ENCODE measurements at places on chromosomes 2 and 18. TPM values are rescaled to one million over a fixed set of nuclear protein-coding genes. Genes with fewer than 3 reads are reported as not detected.
A peak's percentile ranks its signal among the peaks of the same experiment; 100 is the strongest.

DNA sequence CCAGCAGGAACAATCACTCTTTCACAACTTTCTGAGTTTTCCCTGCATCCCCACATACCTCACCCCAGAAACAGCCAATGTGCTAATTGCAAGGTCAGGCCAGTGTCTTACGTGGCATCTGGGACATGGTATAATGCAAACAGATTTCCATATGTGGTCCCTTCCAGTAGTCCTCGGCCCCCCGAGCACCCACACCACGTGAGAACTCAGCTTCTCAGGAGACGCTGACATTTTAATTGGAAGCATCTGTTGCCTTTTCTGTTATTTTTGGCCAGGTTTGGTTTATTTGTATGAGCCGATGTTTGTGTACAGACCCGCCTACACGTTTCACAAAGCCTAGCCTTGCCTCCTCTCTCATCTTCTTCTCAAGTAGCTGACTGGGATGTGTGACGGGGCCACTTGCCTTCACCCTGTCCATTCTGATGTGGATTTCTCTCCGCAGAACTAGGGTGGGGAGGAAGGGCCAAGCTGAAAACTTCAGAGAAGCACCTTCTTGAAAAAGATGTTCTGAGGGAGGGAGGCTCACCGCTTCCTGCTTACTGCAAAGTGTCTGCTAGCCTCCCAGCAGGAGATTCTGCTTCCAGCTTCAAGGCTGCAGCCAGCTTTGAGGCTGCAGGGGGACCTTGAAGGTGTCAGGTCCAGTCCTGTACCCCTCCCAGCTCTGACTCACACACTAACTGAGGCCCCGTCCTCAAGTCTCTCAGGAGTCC is 109.6 kb upstream of the SLC14A2 start:
- DNase-seq, result no peak

- no peak for DNase-seq
These were observed 137.7 kb downstream of the TANC1 start for GRCh38 chr2:159106109-159106508.

GRCh38 chr2:235004329-235004903 is 52.6 kb downstream of the SH3BP4 start:
- DNase-seq, result no peak

- DNase-seq, result no peak
These were observed 60.2 kb downstream of the EDAR start for GRCh38 chr2:108928660-108929377.

- no peak for DNase-seq
These were observed 411.6 kb upstream of the NRP2 start for GRCh38 chr2:205270689-205271088.

DNA sequence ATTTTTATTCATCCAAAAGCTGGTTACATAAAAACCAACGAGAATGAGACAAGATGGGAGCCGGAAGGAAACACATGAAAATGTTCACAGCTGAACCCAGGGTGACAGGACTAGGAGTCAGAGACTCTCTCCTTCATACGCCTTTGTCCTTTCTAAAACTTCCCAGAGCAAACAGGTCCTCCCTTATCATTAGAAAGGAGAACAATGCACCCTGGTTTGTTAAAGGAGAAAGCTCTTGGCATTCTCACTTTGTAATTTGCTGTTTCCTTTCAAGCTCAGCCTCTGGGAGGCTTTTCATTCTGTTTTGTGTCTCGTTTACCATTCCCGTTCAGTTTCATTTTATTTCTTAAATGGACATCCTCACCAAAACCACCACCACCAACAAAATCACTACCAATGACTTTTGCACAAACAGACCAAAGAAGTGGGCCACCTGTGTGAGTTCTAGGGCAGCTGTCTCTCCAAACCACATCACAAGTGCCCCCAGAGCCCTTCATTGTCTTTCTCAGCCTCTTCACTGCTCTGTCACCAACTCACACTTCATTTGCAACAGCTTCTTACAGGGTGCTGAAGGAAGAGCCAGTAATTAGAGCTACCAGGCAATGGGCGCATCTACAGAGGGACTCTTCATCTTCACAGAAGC is 105.3 kb downstream of the HDAC4 start:
- no peak for DNase-seq

GRCh38 chr2:97981961-97982360 is 13.8 kb downstream of the TMEM131 start:
- DNase-seq, result no peak

DNA sequence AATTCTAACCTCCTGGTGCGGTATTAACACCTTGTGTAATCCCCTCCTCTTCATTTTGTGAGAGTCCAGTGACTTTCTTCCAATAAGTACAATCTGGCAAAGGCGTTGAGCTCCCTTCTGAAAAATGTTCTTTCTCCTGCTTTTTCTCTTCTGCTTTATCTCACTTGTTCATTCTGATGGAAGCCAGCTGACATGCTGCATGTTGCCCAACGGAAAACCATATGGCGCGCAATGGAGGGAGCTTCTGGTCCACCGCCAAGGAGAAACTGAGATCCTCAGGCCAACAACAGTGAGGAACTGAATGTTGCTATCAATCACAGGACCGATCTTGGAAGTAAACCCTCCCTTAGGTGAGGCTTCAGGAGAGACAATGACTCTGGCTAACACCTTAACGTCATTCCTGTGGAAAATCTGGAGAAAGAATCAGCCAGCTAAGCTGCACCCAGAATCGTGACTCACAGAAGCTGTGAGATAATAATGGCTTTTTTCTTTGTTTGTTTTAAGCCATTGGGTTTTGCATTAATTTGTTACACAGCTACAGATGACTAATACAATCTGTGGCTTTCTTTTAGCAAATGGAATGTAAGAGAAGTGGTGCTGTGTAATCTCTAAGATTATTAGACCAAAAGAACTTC is 1323.9 kb upstream of the DDX18 start:
- DNase-seq, result no peak

DNA sequence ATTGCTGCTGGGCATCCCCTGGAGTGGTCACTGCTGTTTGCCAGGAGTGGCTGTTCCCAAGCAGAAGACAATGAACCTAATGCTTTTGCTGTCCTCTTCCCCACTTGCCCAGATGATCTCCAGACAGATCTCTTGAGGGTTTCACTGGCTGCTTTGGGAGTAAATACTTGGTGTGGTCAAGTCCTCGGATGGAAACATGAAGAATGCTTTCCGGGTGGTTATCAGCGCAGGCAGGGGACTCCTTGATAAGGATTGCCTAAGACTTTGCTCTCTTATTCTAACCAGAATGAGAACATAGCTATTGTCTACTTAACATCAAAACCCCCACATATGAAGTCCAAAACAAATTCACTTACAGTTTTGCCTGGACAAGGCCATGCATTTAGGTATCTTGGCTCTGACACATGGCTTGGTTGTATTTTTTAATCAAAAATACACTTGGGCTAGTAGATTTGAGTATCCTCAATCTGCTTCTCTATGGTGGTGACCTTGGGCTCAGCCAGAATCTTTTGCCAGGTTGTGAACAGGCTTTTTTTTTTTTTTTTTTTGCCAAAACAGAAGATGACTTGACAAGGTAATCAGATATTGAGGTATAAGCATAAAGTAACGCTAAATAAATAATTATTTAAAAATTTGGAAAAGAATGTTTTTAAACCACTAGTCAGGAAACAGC is 34.8 kb upstream of the MYO3B start:
- DNase-seq, result no peak

- no peak for DNase-seq
These were observed 377.6 kb downstream of the RND3 start for GRCh38 chr2:150109912-150110311.

GRCh38 chr2:71562518-71562917 is 109.2 kb downstream of the DYSF start:
- no peak for DNase-seq

GRCh38 chr2:11569636-11570035 is 35.8 kb downstream of the GREB1 start:
- peak; percentile 15 for DNase-seq

- no peak for DNase-seq
These were observed 34.0 kb upstream of the STRN start for GRCh38 chr2:37000318-37000717.

DNA sequence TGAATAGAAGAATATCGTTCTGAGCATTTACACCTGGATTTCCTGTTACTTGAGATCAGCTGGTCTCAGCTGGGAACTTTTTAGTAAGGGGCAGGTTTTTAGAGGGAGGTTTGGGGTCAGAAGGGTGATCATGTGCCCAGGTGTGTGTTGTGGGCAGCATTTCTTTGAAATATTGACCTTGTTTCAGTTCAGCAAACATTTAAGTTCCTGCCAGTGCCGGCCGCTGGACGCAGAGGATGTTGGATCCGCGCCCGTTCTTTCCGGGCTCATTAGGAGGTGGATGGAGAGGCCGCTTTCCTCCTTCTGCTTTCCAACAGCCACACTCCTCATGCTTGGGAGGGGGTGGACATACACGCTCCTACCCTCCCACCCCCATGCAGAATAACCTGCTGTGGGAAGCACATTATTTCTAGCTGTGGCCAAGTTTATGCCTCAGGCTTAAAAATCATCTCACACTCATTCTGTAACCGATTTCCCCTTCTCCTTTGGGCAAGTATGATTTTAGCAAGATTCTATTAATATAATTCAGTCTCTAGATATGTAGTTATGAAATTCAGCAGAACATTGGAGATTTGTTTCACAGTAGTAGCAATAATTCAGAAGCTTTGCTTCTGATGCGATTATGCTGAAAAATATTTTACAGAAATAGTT is 131.4 kb downstream of the ZNF236 start:
- no peak for DNase-seq

GRCh38 chr18:59085126-59085794 is 54.4 kb upstream of the SEC11C start:
- no peak for DNase-seq

GRCh38 chr18:70506511-70506910 is 217.7 kb downstream of the SOCS6 start:
- DNase-seq, result no peak

DNA sequence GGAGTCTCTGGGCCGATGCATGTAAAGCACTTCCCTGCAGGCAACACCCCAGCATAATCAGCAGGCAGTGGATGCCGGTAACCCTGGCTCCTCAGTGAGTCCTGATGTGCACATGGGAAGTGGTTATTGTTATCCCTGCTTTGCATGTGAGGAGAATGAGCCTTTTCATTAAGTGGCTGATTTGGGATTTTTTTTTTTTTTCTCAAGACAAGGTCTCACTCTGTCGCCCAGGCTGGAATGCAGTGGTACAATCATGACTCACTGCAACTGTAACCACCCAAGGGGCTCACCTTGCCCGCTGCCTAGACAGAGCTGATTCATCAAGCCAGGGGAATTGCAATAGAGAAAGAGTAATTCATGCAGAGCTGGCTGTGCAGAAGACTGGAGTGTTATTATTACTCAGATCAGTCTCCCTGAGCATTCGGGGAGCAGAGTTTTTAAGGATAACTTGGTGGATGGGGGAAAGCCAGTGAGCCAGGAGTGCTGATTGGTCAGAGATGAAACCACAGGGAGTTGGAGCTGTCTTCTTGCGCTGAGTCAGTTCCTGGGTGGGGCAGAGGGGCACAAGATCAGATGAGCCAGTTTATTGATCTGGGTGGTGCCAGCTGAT is 95.4 kb downstream of the SOCS6 start:
- DNase-seq, result no peak

DNA sequence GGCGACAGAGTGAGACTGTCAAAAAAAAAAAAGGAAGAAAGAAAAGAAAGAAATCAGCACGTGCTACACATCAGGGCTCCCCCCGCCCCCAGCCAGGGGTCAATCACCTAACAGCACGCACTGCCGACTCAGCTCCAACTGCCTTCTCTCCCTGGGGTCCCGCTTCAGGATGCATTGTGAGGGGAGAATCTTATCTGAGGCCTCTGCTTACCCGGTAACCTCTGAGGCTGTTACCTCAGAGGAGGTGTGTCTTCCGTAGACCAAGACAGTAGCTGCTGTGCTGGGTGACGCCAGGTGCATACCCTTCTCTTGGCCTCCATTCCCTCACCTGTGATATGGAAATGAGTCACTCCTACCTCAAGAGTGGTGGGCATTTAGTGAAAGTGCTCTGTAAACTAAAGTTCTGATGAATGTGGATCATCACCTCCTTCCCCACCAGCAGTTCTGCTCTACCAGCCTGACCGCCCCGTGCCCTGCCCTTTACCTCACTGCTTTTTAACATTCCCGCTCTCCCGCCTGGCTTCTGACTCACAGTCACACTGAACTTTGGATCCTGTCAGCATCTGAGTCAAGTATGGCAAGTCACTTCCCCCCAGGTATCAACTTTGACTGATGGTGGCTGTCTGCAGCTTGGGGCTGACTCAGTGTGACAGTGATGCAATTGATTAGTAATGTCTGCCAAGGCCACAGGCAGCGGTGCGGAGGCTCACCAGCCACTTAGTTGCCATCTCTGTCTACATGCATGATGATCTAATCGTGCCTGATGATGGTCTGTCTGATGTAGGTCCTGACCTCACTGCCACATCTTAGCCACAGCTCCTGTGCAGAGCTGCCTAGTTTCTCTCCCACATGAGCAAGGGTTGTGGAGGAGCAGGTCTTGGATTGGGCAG is 20.1 kb downstream of the ARID5A start:
- no peak for DNase-seq

- peak; percentile 46 for DNase-seq
These were observed 32.1 kb downstream of the RHOB start for GRCh38 chr2:20478961-20479360.

DNA sequence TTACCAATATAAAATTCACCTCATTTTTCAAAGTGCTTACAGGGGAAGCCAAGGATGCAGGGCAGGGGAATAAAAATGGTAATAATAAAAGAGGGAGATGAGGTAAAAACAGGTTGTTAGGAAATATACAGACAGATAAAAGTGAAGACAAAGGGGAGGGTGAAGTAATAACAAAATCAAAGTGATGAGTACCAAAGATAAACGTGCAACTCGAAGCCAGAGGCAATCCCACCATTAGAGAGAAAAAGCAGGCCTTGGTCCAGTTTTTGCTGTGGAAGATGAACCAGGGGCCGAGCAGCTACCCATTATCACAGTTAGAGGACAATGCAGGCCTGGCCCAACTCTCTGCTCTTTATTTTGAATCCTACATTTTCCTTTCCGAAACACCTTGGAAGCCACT is 99.6 kb upstream of the UPP2 start:
- DNase-seq, result no peak

DNA sequence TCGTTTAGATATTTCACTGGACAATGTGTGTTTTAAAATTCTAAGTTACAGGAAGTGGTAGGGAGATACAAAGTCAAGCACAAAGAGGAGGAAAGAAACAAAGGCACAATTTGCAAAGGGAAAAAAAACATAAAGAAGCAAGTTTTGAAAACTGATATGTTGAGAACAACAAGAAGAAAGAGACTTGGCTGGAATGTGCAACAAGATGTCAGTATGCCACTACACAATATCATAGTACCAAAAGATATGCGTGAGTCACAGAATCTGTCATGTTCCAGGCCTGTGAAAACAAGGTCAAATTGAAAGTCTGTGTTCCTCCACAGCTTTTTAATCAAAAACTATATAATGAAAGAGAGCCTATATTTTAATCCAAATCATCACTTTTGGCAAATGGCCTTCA is 12.0 kb downstream of the EXOC6B start:
- no peak for DNase-seq

The ARID5A gene
- 79.4 TPM for total RNA-seq

The RAX gene
- total RNA-seq, result not detected

The SLC11A1 gene
- total RNA-seq, result 6.4 TPM

The MYO7B gene
- total RNA-seq, result 0.78 TPM

The SGO2 gene
- 0.94 TPM for total RNA-seq

The CNGA3 gene
- total RNA-seq, result not detected

The BOLL gene
- not detected for total RNA-seq

The C2orf80 gene
- not detected for total RNA-seq
